ENCODE measurements at places on chromosomes 6 and 20.

DNA sequence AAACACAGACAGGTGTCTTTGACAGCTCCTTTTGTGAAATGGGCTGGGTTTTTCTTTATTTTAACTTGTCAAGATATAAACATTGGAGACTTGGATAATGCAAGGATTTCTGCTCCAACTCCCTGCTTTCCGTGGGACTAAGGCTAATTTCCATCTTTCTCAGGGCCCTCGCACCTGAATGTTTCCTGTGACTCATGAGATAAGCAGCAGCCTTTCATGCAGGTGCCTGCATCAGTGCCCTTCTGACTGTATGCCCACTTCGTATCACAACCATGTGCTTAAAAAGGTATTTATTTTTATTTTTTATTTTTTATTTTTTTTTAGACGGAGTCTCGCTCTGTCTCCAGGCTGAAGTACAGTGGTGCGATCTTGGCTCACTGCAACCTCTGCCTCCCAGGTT lies 736.1 kb downstream of the DOK5 start:
- DNase-seq: no peak

DNA sequence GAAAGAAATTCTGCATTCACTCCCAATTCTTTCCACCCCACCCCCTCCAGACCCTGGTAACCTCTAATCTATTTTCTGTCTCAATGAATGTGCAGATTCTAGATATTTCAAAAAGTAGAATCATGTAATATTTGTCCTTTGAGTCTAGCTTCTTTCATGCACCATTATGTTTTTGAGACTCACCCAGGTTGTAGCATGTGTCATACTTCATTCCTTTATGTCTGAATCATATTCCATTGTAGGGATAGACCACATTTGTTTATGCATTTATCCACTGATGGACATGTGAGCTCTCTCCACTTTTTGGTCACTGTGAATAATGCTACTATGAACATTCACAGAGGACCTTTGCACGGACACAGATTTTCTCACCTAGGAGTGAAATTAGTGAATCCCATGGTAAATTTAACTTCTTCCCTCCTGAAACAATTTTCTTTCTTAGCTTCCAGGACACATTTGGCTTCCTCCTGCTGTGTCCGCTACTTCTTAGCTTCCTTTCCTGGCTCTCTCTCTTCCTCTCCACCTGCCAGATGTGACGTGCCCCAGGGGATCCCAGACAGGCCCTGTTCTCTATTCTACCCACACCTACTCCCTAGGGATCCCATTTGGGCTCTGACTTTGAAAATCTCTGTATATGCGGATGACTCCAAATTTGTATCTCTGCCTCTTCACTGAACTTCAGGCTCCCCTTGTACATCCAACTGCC lies 24.1 kb upstream of the ARFGEF2 start:
- DNase-seq: no peak

- no peak for DNase-seq
Measured at GRCh38 chr20:12199703-12200102, 282.0 kb downstream of the BTBD3 start.

DNA sequence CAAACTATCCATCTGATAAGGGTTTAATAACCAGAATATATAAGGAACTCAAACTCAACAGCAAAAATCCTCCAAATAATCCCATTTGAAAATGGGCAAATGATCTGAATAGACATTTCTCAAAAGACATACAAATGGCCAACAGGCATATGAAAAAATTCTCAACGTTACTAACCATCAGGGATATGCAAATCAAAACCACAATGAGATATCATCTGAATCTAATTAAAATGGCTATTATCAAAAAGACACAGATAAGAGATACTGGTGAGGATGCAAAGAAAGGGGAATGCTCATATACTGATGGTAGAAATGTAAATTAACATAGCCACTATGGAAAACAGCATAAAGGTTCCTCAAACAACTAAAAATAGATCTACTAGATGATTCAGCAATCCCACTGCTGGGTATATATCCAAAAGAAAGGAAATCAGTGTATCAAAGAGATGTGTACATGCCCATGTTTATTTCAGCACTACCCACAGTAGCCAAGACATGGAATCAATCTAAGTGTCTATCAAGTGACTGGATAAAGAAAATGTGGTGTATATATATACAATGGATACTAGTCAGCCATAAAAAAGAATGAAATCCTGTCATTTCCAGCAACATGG lies 6.1 kb upstream of the BRD2 start:
- no peak for DNase-seq

- no peak for DNase-seq
Measured at GRCh38 chr6:13765570-13765969, 48.8 kb downstream of the MCUR1 start.

- DNase-seq: no peak
Measured at GRCh38 chr20:49285813-49286494, 8.1 kb upstream of the ZNFX1 start.

DNA sequence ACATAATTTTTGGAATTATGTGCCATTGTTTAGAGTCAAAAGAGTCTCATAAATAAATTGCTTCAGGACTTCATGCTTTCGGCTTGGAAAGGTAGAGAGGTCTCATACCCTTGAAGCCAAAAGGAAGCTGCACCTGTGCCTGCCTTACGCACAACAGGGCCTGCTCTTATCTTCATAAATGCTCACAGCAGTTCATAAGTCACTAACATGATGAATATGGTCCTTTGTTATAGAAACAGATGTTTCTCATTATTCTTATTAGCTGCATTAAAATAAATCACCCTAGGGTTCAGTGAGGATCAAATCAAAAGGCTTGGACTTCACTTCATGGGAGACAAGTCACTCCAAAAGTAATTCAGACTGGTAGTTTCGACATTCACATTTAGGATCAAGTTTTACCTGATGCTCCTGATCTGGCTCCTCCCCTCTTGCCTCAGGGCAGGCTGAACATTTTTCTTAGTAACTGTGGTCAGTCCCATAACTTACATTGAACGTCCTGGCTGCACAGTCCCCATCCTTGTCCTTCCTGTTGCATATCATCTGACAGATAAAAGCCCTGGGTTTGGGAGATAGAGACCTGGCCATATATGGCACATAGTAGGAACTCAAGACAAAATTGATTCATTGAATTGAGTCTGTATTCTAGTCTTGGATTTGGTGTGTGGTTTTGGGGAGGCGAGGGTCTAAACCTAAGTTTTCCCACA lies 20.7 kb upstream of the SH3BGRL2 start:
- DNase-seq: no peak

- DNase-seq: no peak
Measured at GRCh38 chr6:148972481-148972880, 225.7 kb downstream of the UST start.

DNA sequence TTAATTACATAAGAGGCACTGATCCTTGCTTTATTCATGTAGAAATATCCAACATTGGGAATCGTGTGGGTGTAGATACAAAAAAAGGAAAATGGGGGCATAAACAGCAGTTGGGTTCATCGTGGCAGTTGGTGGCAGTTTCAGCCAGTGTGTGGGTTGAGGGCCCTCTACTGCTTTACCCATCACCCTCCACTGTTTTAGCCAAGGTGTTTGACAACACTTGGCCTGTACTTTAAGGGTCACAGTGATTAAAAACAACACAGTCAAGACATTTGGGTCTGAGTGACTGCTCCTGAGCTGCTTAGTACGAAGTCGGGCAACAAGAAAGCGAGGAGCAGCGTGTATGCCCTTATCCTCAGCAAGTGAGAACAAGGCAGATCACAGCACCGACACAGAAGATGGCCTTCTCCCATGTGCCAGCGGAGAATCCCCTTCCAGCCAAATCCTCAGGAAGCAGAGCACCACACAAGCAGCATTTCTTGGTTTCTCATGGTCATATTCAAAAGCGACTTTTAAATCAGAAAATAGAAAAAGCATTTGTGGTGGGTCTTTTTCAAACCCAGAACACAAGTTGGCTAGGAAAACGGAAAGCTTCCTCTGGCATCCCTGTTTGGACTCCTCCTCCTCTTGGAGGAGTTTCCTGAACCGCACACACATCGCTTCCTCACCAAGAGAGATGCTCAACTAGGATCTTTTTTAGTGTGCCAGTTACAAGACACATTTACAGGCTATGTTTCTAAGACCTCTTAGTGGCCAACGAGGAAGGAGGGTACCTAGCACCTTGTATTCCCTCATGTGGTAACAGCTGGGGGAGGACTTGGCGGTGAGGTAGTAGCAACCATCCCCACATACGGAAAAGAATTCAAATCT lies 23.5 kb downstream of the EIF2S2 start:
- no peak for DNase-seq

Data from stimulated activated CD4-positive, alpha-beta T cell treated with anti-CD3 and anti-CD28 coated beads, Interleukin-1b, Interleukin-23, amount 100 ng/mL, for 1 hour (primary cell).